ENCODE measurements at places on chromosomes 5 and 9. TPM values are rescaled to one million over a fixed set of nuclear protein-coding genes. Genes with fewer than 3 reads are reported as not detected.
A peak's percentile ranks its signal among the peaks of the same experiment; 100 is the strongest.

- no peak for DNase-seq
These were observed 27.1 kb downstream of the RFX3 start for GRCh38 chr9:3498691-3499090.

GRCh38 chr5:136350343-136350742, 15.0 kb downstream of the TRPC7 start:
- no peak for DNase-seq

DNA sequence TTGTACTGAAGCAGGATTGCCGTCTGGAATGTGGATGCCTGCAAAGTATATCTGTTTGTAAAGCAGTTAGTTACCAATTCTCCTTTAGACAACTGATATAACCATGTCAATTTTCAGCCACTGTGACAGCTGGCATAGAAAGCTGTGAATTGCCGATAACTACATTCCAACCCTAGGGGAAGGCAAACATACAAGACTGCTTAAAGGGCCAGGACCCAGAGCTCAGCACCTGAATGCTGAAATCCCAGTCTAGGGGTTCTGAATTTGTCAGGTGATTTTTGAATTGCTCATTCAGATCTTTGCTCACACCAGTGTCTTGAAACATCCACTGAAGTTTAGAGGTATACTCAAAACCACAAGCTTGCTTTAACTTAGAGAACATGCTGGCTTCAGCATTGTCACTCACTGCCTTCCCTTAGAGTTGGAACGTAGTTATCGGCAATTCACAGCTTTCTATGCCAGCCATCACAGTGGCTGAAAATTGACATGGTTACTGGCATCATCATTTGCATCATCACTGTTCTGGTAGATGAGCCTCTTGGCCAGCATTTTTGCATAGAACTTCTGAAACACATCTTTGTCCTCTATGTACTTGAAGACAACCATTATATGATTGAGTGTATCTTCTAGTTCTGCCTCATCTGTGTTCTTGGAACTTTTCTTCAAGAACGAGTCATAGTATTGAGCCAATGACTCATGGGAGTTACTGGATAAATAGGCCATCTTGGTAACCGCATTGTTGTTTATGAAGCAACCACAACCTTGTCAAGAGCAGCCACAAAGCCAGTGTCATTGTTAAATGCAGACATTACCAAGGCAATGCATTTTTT, 82.1 kb downstream of the CCDC192 start:
- no peak for DNase-seq

CER1 gene
- not detected for total RNA-seq

DNA sequence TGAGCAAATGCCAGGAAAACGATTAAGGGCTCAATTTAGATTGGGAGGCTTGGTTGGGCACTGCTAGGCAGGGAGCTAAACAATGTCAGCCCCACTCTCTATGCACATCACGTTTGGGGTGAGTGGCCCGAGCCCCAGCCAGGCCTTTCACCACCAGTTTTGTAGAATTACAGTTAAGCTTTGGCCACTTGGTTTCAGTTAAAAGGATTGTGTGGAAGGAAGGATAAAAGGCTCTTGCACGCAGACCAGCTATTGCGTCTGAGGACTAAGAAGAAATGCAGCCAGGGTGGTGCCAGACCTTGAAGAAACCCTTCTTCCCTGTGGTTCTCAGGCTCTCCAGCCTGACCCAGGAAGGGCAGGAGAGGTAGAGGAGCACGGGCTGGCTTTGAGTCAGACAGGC, 125.3 kb upstream of the SLC44A1 start:
- no peak for DNase-seq

- DNase-seq = no peak
These were observed 17.2 kb upstream of the PRR16 start for GRCh38 chr5:120446901-120447300.

DNA sequence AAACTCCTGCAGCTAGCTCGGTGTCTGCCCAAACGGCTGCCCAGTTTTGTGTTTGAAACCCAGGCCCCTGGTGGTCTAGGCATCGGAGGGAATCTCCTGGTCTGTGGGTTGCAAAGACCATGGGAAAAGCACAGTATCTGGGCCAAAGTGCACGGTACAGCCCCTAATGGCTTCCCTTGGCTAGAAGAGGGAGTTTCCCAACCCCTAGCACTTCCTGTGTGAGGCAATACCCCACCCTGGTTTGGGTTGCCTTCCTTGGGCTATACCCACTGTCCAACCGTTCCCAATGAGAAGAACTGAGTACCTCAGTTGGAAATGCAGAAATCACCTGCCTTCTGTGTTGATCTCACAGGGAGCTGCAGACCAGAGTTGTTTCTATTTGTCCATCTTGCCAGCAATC, 41.8 kb downstream of the CAVIN4 start:
- no peak for DNase-seq

DCAF10 gene
- total RNA-seq = 15.6 TPM

PCDHB15 gene
- 6.2 TPM for total RNA-seq

GRCh38 chr9:8389531-8389930, 590.0 kb upstream of the DMAC1 start:
- no peak for DNase-seq

DNA sequence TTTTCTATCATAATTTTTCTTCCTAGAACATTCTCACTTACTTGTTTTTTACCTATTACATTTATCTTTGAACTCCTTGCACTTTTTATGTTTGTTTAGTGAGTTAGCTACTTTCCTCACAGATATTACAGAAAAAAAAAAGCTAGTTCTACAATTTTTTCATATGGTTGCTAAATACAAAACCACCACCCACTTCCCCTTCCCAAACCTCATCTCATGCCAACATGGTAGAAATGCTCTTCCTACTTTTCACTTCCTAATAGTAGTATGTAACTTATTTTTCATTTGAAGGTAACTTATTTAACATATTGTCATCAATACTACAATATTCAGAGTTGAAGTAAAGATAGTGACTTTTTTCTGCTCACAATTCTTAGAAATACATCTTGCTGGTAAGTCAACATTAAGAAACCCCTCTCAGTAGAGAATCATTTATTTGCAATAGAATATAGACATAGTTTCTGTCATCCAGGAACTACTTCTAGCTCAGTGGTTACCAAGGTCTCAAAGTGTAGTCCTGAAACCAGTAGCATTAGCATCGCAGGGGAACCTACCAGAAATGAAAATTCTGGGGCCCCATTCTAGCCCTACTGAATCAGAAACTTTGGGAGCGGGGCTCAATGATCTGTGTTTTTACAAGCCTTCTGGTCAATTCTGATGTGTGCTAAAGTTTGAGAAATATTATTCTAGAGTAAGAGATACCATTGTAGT, 1124.6 kb downstream of the DTWD2 start:
- DNase-seq = no peak

DNA sequence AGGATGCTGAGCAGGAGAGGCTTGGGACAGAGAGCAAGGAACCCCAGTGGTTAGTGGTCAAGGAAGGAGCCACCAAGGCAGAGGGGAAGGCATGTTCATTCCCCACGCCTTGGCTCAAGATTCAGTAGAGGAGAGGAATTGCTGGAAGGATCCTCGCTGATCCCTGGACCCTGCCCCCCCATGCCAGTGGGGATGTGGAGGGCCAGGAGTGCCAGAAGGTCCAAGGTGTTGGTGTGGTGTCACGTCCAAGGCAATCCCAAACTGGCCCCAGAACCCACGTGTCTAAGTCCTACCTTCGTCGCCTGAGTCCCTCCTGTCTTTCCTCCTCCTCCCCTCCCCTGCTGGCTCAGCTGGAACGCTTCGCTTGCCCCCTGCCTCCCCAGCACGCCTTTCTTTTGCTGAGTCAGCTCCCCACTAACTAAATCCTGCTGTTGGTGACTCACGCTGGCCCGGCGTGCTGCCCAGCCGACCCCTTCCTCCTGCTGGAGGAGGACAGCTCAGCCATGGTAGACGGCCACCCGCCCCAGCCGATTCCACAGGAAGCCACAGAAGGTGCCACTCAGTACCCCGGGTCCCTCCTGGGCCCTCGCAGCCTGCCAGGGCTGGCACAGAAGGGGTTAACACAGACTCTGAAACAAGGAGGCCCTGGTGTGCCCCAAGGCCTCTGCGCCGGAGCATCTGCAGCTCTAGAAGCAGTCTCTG, 37.6 kb upstream of the ORM1 start:
- DNase-seq = peak; percentile 65

DNA sequence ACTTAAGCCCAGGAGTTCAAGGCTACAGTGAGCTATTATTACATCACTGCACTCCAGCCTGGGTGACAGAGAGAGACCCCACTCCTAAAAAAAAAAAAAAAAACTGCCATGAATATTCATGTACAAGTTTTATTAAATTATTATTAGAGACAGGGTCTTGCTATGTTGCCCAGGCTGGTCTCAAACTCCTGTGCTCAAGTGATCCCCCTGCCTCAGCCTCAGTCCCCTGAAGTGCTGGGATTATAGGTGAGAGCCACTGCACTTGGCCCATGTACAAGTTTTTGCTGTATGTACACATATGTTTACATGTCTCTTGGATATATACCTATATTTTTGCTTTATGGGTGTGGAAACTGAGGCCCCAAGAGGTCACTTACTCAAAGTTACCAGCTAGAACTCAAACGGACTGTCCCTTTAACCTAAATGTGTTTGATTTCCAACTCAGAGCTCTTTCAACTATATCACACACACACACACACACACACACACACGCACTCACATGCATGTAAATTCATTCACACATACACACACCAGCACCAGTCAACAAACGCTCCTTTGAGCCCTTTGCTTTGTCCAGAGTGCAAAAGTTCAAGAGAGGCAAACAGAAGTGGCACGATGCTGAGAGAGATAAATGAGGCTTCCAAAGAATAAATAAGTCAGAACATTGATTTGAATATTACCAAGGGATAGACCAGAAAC, 42.3 kb upstream of the STRBP start:
- DNase-seq = no peak

TPPP gene
- 30.1 TPM for total RNA-seq

DNA sequence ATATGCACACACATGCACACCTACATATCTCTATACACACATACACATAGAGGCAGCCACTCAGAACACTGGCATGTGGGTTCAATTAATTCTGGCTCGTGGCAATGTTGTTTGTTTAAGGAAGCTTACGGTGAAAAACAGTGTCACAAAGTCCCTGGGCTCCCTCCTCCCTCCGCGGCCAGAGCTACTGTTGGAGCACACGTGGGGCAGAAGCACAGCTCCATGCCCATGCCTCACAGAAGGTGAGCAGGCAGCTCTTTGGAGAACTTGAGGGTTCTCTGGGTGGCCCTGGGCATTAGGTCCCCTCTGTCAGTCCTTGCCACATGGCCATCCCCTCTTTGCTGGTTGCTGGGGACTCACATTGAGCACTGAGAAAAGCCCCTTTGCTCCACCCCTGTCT, 107.5 kb downstream of the GADD45G start:
- no peak for DNase-seq

DNA sequence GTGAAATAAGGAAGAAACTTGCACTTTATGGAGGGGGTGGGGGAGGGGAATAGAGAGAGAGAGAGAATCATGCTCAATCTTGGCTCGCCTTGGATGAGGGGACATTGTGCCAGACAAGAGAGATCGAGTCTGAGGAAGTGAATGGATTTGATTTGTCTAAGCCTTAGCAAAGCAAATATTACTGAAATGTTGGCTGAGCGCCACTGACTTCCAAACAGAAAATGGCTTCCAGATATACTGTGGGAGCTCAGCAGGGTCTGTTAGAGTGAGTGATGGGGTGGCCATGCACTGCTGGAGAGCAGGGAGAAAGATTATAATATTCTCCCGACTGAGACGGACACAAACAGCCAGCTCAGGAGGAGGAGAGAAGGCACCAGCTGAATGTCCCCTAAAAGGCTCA, 34.5 kb downstream of the BRINP1 start:
- no peak for DNase-seq

DNA sequence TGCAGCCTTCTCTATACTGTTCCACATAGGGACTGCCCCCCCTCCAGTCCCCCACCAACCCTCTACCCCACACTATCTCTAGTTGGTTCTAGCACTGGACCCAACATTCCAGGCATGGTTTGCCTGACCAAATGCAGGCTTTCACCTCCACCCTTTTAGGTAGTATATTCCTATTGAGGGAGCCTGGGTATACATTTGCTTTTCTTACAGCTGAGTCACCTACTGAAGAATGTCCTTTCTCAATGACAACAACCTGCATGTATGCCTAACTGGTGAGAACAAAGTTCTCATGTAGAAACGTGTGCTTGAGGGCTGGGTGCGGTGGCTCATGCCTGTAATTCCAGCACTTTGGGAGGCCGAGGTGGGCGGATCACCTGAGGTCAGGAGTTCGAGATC, 8.2 kb downstream of the TNIP1 start:
- DNase-seq = no peak

DNA sequence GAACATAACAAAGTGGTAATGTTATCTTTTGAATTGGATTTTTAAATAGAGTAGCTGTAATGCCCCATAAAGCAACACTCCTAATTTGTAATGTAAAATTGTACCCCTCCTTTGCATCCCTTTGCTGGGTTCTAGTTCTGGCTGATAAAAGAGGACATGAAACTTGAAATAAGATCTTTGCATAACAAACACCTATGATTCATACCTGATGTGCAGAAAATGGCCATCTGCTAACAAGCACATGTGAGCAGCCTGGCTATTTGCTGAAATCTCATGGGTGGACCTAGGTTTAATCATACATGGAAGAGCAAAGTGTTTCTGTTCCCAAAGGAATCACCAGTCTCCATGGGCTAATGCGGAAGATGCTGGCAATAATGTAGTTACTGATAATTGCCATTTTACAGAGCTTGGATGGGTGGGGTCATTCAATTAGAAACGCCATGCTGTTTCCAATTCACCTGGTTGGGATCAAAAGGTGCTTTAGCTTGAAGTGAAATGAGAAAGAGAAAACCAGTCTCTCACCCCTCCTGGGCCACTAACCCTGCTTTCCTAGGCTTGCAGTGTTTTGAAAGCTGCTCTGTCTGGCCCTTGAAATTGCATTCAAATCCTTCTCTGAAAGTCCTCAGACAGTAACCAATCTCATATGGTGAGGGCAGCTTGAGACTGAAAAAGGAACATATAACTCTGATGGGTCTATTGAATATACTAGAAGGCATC, 585.1 kb downstream of the TLE4 start:
- no peak for DNase-seq

UBQLN1 gene
- 86.4 TPM for total RNA-seq

GRCh38 chr5:131706281-131706680, 71.3 kb upstream of the RAPGEF6 start:
- no peak for DNase-seq

DNA sequence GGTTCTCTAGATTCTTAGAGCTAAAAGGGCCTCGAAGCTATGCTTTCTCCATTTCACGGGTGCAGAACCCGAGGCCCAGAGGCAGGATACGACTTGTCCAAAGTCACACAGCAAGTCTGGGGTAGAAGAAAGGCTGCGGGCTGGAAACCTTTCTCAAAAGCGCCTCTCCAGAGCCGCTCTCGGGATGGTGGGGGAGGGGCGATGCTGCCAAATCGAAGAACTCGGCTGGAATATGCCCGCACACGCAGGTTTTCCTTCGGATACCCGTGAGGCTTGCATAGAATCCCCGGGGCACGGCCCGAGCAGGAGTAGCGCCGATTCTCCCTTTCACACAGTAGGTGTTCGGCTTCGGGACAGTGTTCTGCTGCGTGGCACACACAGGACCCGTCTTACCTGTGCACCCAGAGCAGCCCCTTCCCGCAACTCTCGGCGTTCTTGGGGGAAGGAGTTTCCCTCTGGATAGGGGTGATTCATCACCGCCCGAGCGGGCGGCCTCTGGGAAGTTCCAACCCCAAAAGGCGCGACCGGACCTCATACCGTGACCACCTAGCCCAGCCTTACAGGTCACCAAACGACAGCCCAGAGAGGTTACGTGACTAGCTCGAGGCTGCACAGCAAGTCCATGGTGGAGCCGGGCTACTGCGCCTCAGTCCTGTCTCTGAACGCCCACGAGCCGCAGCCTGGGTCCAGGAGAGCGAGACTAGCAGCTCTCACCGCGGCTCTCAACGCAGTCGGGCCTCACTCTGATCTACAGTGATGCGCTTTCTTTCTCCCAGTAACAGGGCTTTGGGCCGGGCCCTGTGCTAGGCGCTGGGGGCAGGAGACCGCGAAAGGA, 4.1 kb downstream of the PAX5 start:
- no peak for DNase-seq

- DNase-seq = no peak
These were observed 128.7 kb upstream of the PIK3R1 start for GRCh38 chr5:68086857-68087256.

Measured in right cardiac atrium (tissue), 5 donors.